NCI-H69 (cell line): ENCODE measurements at places on chromosomes 5 and 9.

GRCh38 chr5:96470785-96471184 lies 37.7 kb upstream of the PCSK1 start:
- no peak for DNase-seq

GRCh38 chr9:37972351-37972848 lies 68.5 kb upstream of the SLC25A51 start:
- DNase-seq = no peak

DNA sequence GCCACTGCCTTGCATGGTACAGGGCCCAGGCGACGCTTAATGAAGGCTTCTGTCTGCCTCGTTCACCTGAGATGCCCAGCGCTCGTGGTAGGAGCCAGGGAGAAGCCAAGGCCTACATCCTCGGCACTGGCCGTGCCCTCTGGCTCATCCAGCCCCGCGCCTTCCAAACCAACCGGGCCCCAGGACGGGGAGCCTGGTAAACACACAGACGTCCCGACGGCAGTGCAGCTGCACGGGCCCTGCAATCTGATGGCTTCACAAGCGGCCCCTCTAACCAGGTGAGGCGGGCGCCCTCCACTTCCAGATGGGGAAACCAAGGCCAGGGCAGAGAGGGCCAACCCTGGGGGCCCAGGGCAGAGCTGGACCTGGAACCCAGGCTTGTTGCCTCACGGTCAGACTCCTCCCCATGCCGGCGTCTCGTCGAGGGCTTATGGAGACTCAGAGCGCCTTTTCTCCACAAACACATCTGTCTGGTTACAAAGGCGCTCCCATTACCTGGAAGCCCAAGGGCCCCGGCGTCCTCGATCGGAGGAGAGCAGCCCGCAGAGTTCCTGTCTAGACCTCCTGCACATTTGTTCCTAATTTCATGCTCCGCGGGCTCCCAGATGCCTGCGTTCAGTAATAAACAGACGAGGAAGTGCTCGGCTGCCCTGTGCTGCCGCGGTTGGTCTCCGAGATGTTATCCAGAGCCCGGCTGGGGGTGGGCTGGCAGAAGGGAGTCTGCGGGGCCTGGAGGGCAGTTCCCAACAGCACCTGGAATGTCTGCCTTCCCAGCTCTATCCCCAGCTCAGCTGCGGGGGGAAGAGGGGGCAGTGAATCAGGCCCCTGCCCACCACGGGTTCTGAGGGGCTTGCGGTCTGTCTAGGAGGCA lies 23.5 kb downstream of the FAM163B start:
- peak; percentile 88 for DNase-seq

- no peak for DNase-seq
Observed at GRCh38 chr5:17004441-17005106, 68.5 kb upstream of the MYO10 start.

DNA sequence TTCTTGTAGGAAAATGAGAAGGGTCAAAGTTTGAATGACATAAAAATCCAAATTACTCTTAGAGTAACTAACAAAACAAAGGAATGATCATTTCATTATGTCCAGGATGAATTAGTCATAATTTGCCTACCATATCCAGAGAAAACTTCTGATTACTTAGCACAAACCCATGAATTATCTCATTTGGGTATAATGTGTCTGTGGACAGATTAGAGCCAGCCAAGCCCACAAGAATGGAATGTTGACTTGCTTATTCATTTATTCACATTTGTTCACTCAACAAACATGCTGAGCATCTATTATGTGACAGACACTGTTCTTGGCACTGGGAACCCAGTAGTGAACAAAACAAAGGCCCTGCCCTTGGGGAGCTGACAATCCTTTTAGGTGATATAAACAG lies 87.4 kb downstream of the APBA1 start:
- peak; percentile 65 for DNase-seq

- no peak for DNase-seq
Observed at GRCh38 chr5:150038547-150038946, 38.0 kb downstream of the HMGXB3 start.

GRCh38 chr5:149760854-149761187 lies 30.7 kb downstream of the PPARGC1B start:
- peak; percentile 88 for DNase-seq

GRCh38 chr5:29054694-29055093 lies 2016.3 kb upstream of the CDH9 start:
- DNase-seq = peak; percentile 23

- DNase-seq = peak; percentile 35
Observed at GRCh38 chr5:159017786-159018185, 81.9 kb downstream of the EBF1 start.

GRCh38 chr9:134320126-134320867 lies 6.0 kb upstream of the RXRA start:
- no peak for DNase-seq

GRCh38 chr5:132293066-132293991 lies 865 bp upstream of the SLC22A4 start:
- peak; percentile 99 for DNase-seq

DNA sequence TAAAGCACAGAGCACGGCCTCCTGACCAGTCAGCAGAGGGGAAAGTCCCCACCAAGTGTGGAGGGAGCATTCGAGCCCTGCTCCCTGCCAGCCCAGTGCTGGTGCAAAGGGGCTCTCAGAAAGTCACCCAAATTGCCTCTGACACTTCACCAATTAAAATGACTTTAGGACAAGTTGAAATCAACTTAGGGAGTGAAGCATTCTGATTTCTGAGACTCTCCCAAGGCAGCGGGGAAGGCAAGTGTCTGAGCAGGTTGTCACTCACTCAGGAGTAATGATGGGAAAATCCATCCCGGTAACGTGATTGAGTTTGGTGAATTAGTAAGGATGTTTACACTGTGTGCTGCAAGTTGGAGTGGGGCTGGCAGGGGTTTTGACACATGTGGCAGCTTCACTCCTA lies 73.7 kb downstream of the PCDH1 start:
- no peak for DNase-seq

DNA sequence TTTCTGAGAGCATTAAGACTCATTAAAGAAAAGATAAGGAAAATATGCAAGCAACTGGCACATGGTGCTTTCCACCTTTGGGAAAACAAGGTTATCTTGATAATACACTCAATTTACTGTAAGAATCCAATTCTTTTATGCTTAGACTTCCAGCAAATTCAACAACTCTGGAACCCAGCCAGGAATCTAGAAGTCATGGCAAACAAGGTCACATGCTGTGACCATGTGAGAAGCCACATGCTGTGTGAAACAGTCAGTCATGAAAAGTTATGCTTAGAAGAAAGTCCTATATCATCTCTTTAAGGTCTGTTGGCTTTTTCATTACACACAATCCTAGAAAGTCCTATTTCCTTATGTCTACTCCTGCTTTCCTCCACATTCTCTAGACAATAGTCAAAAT lies 581.8 kb upstream of the C9orf72 start:
- DNase-seq = peak; percentile 78

GRCh38 chr5:176438959-176439757 lies 9.0 kb upstream of the FAF2 start:
- DNase-seq = peak; percentile 15

DNA sequence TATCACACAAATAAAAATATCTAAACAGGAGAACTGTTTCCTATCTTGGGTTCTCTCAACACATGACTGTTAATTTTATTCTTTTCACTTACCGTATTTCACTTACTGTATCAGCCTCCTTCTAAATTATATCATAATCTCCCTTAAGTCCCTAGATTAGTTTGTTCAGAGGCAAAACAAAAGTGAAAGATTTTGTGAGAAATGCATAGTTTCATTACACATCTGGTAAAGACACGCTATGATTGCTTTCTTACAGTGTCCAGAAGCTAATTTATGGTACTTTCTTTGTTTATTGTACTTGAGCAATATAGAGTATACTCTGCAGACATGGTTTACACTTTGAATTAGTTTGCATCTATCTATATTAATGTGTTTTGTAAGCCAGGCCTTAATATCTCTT lies 159.7 kb upstream of the TLX3 start:
- DNase-seq = no peak

- DNase-seq = peak; percentile 95
Observed at GRCh38 chr5:116494784-116495450, 79.7 kb downstream of the SEMA6A start.

DNA sequence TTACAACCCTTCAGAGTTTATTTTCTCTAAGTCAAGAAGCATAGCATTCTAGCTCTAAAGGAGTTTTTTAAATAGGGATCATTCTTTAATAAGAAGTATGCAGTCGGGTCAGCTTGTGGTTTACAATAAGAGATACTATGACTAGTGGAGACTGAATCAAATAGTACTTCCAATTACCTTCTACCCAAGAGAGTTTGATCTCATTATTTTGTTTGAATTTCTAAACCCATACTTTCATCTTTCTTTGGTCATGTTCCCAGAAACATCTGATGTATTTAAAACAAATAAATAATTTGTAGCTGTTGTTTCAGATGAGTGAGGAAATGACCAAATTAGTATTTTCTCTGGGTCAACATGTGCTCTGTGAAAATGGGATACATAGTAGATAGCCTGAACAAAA lies 160.2 kb upstream of the CDH6 start:
- peak; percentile 62 for DNase-seq

DNA sequence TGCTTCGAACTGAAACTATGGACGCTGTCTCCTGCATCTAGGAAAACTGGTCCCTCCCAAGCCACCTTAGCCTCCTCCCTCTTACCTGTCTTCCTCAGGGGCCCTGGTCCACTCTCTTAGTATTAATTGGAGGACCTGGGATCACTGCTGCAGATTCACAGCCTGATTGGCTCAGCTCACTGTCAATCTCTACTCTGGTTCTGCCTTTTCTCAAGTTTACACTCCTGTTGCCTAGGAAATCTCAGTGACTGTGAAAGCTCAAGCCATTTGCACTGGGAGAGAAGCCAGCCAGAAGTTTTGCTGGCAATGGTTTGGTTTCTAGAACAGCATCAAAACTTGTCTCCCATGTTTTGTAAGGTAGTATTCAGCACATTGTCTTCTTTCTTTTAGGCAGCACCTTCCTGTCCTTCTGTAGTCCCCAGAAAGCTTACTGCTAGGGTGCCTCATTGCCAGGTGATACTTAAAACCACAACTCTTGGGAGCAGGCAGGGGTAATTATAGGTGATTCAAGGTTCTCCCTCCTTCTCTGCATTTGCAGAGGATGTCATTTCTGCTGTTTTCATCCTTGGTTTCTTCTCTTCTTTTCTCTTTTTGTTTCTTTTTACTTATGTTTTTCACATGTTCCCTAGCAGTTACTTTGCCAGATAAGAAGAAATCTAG lies at the start of gene CAPSL:
TSS of gene CAPSL (minus strand) at position 55 of the 660 bp plus-strand sequence. CDS start 17,502 bp downstream, outside the sequence.
- peak; percentile 58 for DNase-seq

DNA sequence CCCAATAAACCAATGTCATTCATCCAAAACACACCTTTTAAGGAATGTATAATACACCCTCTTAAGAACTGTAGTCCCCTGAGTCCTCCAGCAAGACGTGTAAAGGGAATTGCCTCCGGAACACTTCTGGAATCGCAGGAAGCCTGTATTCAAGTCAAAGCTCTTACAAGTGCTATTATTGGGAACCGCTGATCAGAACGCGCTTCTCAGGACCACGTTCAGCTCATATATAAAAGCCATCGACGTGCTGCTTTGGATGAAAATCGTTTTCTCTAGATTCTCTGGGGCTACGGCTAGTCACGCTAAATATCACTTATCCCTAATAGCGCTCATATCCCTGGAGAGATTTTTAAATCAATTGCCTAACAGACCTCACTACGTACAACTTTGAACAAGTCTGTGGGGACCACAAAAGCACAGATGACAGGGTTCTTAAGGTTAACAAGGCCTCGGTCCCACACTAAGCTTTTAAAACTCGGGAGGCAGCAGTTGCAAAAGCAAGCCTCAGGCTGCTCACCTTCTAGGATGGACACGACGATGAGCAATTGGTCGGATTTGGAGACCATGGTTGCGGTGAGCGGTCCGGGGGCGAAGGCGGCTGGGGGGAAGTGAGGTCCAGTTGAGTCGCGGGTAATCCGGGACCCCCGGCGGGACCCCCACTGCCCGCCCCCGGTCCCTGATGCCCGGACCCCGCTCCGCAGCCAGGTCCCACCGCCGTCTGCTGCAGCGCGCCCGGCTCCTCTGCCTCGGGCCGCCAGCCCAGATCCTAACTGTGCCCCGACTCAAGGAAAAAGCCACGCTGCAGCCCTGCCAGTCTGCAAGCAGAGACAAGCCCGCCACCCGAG lies 548 bp downstream of the CEP120 start:
- DNase-seq = peak; percentile 75

DNA sequence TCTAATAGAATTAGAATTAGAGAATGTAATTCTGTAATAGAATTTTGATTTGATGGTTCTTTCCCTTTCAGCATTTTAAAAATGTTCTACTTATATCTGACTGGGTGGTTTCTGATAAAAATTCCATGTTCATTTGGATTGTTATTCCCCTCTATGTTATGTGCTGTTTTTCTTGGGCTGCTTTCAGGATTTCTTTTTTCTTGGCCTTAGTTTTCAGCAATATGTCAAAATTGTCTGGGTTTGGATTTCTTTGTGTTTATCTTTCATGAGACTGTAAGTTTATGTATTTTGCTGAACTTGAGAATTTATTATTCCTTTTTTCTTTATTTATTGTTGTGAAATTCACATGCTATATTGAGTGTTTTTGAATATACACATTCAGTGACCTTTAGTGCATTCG lies 189.1 kb downstream of the RANBP17 start:
- no peak for DNase-seq

DNA sequence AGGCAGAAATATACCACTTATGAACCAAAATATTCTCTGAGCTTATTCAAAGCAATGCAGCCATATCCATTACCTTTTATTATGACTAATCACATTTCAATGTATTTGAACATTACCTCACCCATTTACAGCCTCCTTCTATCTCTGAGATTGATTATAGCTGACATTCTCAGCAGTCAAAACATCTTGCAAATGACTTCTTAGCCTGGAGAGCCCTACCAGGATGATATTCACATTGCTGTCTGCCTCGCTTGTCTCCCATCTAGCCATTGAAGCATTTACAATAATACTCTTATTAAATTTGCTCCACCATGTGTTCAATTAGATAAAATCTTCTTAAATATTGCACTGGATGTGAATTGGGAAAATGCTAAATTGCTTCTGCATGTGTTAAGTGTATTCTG lies 1879.9 kb upstream of the ACO1 start:
- DNase-seq = peak; percentile 55

- peak; percentile 49 for DNase-seq
Observed at GRCh38 chr9:14532456-14533115, 160.6 kb downstream of the ZDHHC21 start.
